ENCODE measurements at places on chromosomes 3 and 15. TPM values are rescaled to one million over a fixed set of nuclear protein-coding genes. Genes with fewer than 3 reads are reported as not detected.

Gene RARRES1
- total RNA-seq: 36.3 TPM

Gene GRK7
- total RNA-seq: 0.06 TPM

Gene ALG1L2
- 0.80 TPM for total RNA-seq

GRCh38 chr3:143668385-143668784, 179.9 kb downstream of the SLC9A9 start:
- no peaks in the 10 kb centered on the region for H3K27me3 ChIP-seq
- no peak overlapping the region for H3K4me3 ChIP-seq
- no peak overlapping the region for H3K27ac ChIP-seq
- H3K4me1 ChIP-seq: peaks cover 13% of the 10 kb centered on the region
- DNase-seq: no peak

DNA sequence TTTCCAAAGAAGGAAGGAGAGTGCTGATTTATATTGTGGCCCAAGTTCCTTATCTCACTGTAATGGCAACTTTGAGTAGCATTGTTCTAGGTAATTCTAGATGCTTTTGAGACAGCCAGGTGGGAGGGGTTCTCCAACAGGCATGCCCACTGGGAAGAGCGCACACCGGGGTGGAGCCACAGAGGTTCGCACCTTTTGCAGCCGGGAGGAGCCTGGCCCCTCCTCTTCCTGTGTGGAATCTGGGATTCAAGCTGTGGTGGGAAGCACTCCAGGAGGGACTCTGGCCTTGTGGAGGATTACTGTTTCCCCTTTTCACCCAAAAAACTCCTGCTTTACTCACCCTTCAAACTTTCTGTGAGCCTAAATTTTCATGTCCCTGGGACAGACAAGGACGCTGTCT, 53.1 kb downstream of the CFAP20DC start:
- no peaks in the 10 kb centered on the region for H3K27me3 ChIP-seq
- H3K27ac ChIP-seq: no peak overlapping the region
- H3K4me1 ChIP-seq: no peaks in the 10 kb centered on the region

Gene NR1I2
- 0.23 TPM for total RNA-seq

GRCh38 chr15:89751748-89752147, 699 bp upstream of the MESP1 start:
- peaks cover 13% of the 10 kb centered on the region for H3K4me1 ChIP-seq
- no peaks in the 10 kb centered on the region for H3K27me3 ChIP-seq
- H3K36me3 ChIP-seq: no peaks in the 10 kb centered on the region
- no peak overlapping the region for H3K4me3 ChIP-seq
- peak; percentile 54 for DNase-seq

DNA sequence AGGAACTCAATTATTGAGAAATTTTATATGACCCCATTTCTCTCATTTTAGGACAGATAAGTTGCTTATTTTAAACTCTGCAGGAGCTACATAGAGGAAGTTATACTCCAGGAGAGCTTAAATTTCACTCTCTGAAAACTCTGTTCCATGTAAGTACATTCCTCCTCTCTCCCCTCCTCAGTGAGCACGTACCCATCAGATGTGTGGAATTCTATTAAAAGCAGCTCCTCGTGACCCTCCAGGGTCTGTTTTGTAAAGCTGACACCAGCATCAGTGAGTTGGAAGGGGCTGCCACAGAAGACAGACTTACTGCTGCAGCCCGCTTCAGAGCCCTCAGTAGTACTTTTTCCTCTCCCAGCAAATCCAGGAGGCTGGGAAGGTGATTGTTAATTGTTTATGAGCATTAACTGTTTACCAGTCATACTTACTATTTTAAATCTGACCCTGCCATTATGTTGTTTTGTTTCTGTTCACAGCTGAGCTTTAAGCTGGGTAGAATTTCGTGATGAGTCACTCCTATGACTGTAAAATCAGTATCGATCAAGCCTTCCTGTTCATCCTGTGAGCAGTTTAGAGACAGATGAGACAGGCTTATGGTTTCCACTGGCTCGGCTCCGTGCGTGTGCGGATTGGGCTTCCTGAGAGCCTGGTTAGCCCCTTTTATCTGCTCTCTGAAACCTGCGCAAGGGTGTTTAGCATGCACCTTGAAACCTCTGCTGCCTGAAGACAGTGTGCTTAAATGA, 20.4 kb downstream of the IGF1R start:
- peaks cover 31% of the 10 kb centered on the region for H3K4me1 ChIP-seq
- H3K36me3 ChIP-seq: no peaks in the 10 kb centered on the region
- H3K4me3 ChIP-seq: no peak overlapping the region
- DNase-seq: no peak
- H3K27ac ChIP-seq: peak overlapping the region; percentile 61

DNA sequence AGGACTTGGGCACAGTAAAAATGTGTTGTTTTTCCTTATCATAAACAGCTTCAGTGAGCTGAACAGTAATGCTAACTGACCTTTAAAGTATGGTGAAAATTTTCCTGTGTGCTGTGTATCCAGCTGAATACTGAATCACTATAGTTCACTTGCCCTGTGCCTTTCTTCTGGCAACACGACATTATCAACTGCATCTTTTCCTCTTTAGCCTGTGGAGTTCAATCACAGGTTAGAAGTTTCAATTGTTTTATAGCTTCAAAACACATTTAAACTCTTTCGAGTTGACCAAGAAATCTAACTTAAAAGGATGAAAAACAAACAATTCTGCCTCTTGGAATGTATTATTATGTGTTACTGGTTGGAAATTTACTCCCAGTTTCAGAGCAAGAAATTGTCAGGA, 1120.7 kb upstream of the ALCAM start:
- peaks cover 6% of the 10 kb centered on the region for H3K4me1 ChIP-seq
- no peaks in the 10 kb centered on the region for H3K36me3 ChIP-seq
- no peak overlapping the region for H3K27ac ChIP-seq
- no peak overlapping the region for H3K4me3 ChIP-seq

- H3K4me3 ChIP-seq: no peak overlapping the region
- H3K27ac ChIP-seq: no peak overlapping the region
- no peaks in the 10 kb centered on the region for H3K36me3 ChIP-seq
- H3K4me1 ChIP-seq: peaks cover 6% of the 10 kb centered on the region
- H3K27me3 ChIP-seq: peaks cover 17% of the 10 kb centered on the region
Observed at GRCh38 chr3:71974786-71975185, 189.8 kb upstream of the PROK2 start.

Gene SLC22A13
- total RNA-seq: not detected

- no peak overlapping the region for H3K4me3 ChIP-seq
- H3K27me3 ChIP-seq: no peaks in the 10 kb centered on the region
- H3K4me1 ChIP-seq: no peaks in the 10 kb centered on the region
Observed at GRCh38 chr15:66961901-66962300, 103.5 kb upstream of the SMAD3 start.

- H3K27me3 ChIP-seq: no peaks in the 10 kb centered on the region
- no peak overlapping the region for H3K4me3 ChIP-seq
- no peaks in the 10 kb centered on the region for H3K4me1 ChIP-seq
- no peak for DNase-seq
- H3K36me3 ChIP-seq: no peaks in the 10 kb centered on the region
Observed at GRCh38 chr3:193971966-193972365, 164.0 kb upstream of the HES1 start.

Gene ANKRD63
- not detected for total RNA-seq

Gene WNT5A
- total RNA-seq: 22.2 TPM

- H3K36me3 ChIP-seq: no peaks in the 10 kb centered on the region
- peaks cover 18% of the 10 kb centered on the region for H3K4me1 ChIP-seq
- no peak overlapping the region for H3K27ac ChIP-seq
Observed at GRCh38 chr3:133547432-133548041, 25.9 kb upstream of the CDV3 start.

DNA sequence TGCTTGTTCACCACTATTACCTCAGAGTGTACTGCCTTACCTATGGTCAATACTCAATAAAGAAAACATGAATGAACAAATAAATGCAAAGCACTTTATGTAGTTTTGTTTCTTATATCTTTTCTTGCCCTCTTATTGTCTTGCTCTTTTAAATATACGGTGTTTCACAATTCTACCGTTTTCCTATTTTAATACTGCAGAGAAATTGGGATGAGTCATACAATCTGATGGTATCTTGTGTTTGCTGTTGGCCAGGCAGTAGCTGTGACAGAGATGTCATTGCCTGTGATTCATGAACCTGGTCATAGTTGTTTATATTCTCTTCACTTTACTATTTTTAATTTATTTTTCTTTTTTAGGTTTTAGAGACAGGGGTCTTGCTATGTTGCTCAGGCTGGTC, 48.3 kb downstream of the SERP1 start:
- H3K27ac ChIP-seq: no peak overlapping the region
- DNase-seq: no peak
- H3K4me3 ChIP-seq: no peak overlapping the region
- no peaks in the 10 kb centered on the region for H3K36me3 ChIP-seq
- H3K4me1 ChIP-seq: no peaks in the 10 kb centered on the region

GRCh38 chr3:190709351-190709773, 153.1 kb downstream of the GMNC start:
- no peak overlapping the region for H3K27ac ChIP-seq
- H3K4me3 ChIP-seq: no peak overlapping the region
- DNase-seq: no peak

GRCh38 chr15:78374436-78375393, 34.6 kb downstream of the CRABP1 start:
- H3K4me3 ChIP-seq: no peak overlapping the region
- H3K27ac ChIP-seq: no peak overlapping the region
- H3K4me1 ChIP-seq: no peaks in the 10 kb centered on the region

Gene AMOTL2
- 129 TPM for total RNA-seq

Gene SAXO2
- total RNA-seq: 54.0 TPM

Gene FES
- total RNA-seq: 48.1 TPM

Gene CTXND1
- 2.2 TPM for total RNA-seq

DNA sequence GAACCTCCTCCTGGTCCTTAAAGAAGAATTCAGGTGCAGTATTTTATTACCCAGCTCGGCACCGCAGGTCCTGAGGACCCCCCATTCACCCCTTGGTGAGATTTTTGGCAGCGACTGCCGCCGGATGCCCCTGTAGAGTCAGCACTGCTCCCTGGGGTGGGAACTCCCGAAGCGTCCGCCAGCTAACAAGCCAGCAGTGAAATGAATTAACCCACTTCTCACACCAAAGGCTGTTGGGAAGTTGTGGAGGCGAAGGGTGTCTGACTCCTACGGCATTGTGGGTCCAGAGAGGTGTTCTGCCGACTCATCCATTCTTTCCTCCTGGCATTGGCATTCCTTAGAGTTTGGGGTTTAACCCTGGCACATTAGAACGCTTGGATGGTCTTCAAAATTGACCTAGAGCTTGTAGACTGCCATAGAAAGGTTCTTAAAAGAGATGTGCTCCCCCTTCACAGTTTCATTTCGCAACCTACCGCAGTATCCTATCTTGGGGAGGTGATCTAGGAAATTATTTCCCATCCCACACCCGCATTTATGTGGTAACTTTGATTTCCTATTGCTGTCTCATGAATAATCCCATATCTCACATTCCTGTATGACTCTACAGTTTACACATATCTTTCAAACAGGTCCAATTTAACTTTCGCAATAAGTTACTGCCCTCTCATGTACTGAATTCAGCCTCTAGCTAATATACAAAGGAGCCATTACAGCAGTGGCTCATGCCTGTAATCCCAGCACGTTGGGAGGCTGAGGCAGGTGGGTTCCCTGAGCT, 879 bp upstream of the EIF5A2 start:
- no peak overlapping the region for H3K4me3 ChIP-seq
- peaks cover 4% of the 10 kb centered on the region for H3K4me1 ChIP-seq
- H3K36me3 ChIP-seq: no peaks in the 10 kb centered on the region

DNA sequence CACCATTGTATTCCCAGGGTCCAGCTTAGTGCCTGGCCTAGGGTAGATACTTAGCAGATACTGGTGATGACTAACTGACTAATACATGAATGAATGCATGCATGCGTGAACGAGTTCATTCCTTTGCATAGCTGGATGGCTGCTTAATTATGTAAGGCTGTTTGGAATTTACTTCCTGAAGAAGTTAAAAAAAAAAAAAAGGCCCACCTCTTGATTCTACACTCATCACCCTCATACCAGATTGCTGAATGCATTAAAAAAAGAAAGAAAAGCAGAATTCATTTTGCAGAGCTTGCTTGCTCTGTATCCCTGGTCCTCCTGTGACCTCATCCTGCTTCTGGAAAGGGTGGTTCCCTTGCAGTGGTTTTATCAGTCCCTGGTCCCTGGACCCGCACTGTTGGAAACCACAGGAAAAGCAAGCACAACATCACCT, 277.6 kb upstream of the CFAP20DC start:
- H3K4me3 ChIP-seq: no peak overlapping the region
- no peak overlapping the region for H3K27ac ChIP-seq
- no peaks in the 10 kb centered on the region for H3K27me3 ChIP-seq
- H3K36me3 ChIP-seq: no peaks in the 10 kb centered on the region

GRCh38 chr3:173762501-173762900, 365.0 kb downstream of the NLGN1 start:
- H3K4me1 ChIP-seq: peaks cover 6% of the 10 kb centered on the region
- no peak overlapping the region for H3K27ac ChIP-seq
- H3K27me3 ChIP-seq: no peaks in the 10 kb centered on the region
- no peaks in the 10 kb centered on the region for H3K36me3 ChIP-seq

GRCh38 chr3:10722911-10723310, 93.1 kb upstream of the SLC6A11 start:
- no peaks in the 10 kb centered on the region for H3K4me1 ChIP-seq
- H3K36me3 ChIP-seq: no peaks in the 10 kb centered on the region
- no peak for DNase-seq
- peaks cover 2% of the 10 kb centered on the region for H3K27me3 ChIP-seq
- H3K27ac ChIP-seq: no peak overlapping the region

GRCh38 chr15:70247281-70247680, 149.6 kb upstream of the TLE3 start:
- no peak overlapping the region for H3K27ac ChIP-seq
- H3K27me3 ChIP-seq: no peaks in the 10 kb centered on the region
- no peaks in the 10 kb centered on the region for H3K36me3 ChIP-seq
- H3K4me3 ChIP-seq: no peak overlapping the region
- peaks cover 10% of the 10 kb centered on the region for H3K4me1 ChIP-seq
- DNase-seq: no peak

DNA sequence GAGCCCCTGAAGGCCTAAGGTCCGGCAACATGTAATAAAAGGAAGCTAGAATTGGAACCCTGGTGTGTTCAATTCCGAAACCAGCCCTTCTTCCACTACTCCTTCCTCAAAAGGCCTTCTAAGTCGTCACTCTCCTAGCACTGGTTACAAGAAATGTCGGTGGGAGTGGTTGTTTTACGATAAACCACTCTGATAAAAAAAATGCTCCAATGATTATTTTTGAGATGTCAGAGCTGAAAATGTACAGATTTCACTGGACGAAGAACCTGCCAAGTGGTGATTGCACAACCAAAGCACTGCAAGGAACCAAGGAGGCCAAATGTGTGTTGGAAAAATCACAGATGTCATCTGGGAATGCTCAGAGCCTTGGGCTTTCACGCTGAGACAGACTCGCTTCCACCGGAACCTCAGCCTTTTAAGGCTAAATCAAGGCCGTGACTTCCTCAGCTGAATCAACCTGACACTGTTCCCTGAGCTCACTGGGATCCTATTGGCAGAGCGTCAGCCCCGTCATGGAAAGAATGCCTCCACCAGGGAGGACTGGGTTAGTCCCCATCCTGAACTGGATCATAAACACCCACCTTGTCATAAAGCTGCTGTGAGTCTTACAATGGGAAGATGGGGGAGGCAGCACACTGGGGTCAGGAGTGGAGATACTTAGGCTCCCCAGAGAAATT, 108.1 kb upstream of the THBS1 start:
- peak; percentile 100 for DNase-seq
- no peaks in the 10 kb centered on the region for H3K27me3 ChIP-seq
- H3K4me1 ChIP-seq: peaks cover 3% of the 10 kb centered on the region
- no peaks in the 10 kb centered on the region for H3K36me3 ChIP-seq

Gene PROS1
- total RNA-seq: 37.9 TPM
